ENCODE measurements at places on chromosomes 12 and 14. TPM values are rescaled to one million over a fixed set of nuclear protein-coding genes. Genes with fewer than 3 reads are reported as not detected.
A peak's percentile ranks its signal among the peaks of the same experiment; 100 is the strongest.

Gene OR4K13
- total RNA-seq = not detected

Gene ABHD12B
- not detected for total RNA-seq

Gene LRRIQ1
- total RNA-seq = 1.5 TPM

Gene SERPINA5
- 20.6 TPM for total RNA-seq

Gene MDM2
- total RNA-seq = 73.3 TPM

Gene IAPP
- not detected for total RNA-seq

Gene SMIM41
- not detected for total RNA-seq

Gene GTF2A1
- total RNA-seq = 29.7 TPM

DNA sequence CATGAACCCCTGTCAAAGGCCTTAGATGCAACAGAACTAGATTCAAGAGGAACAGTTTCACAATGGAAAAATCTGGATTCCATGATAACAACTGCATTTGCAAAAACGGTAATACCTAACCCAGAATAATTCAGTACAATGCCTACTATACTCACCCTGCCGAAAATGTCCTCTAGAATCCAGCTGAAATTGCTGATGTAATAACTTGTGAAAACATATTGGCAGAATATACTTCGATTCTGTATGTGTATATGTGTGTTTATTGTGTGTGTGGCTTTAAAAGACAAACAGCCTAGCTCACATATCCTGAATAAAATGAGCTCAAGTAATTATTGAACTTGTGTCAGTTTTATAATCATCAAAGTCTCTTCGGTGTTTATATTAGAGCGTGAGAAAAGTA lies 46.0 kb downstream of the PHLDA1 start:
- no peaks in the 10 kb centered on the region for H3K4me1 ChIP-seq
- no peaks in the 10 kb centered on the region for H3K27me3 ChIP-seq
- no peak overlapping the region for H3K4me3 ChIP-seq
- no peak overlapping the region for H3K27ac ChIP-seq
- H3K36me3 ChIP-seq = no peaks in the 10 kb centered on the region
- DNase-seq = no peak

GRCh38 chr14:104712881-104713734 lies 10.9 kb upstream of the ADSS1 start:
- no peaks in the 10 kb centered on the region for H3K4me1 ChIP-seq
- H3K27me3 ChIP-seq = no peaks in the 10 kb centered on the region
- no peak overlapping the region for H3K27ac ChIP-seq
- no peak for DNase-seq
- H3K4me3 ChIP-seq = no peak overlapping the region

DNA sequence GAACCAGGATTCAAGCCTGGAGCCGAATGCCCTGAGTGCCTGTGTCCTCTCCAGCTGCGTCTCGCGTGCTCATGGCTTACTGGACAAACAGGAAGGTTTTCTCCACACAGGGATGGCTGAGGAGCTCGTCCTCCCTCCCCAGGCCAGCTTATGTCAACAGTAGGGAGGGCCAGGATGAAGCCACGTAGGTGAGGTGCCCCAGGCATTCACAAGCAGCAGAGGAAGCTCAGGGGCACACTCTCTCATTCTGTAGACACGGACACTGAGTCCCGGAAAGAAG lies 49.3 kb downstream of the TRPV4 start:
- no peaks in the 10 kb centered on the region for H3K36me3 ChIP-seq
- no peak for DNase-seq
- no peaks in the 10 kb centered on the region for H3K27me3 ChIP-seq

- H3K4me3 ChIP-seq = no peak overlapping the region
- no peaks in the 10 kb centered on the region for H3K4me1 ChIP-seq
- no peak for DNase-seq
- H3K36me3 ChIP-seq = no peaks in the 10 kb centered on the region
Measured at GRCh38 chr14:86942936-86943335, 1050.0 kb downstream of the GALC start.

DNA sequence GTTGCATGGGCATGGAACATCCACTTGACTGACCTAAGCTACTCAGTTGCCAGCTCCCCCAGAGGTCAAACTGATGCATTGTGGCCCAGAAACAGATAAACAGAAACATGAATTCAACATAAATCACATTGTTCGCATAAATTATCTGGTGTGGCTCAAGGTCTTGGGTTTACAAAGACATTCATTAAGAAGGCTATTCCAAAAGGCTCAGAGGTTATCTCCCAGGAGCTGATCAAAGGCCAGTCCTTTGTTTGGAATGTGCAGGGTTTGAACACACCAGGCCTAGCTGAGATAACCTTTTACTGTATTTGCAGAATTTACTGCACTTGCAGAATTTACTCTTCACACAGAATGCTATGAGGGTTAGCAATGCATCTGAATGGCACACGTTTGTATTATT lies 96.4 kb upstream of the DCD start:
- DNase-seq = no peak
- no peaks in the 10 kb centered on the region for H3K27me3 ChIP-seq
- no peaks in the 10 kb centered on the region for H3K4me1 ChIP-seq
- H3K4me3 ChIP-seq = no peak overlapping the region
- H3K27ac ChIP-seq = no peak overlapping the region

GRCh38 chr14:61705017-61705416 lies 9.7 kb downstream of the HIF1A start:
- no peaks in the 10 kb centered on the region for H3K27me3 ChIP-seq
- no peak overlapping the region for H3K4me3 ChIP-seq
- no peaks in the 10 kb centered on the region for H3K36me3 ChIP-seq
- no peaks in the 10 kb centered on the region for H3K4me1 ChIP-seq
- no peak overlapping the region for H3K27ac ChIP-seq
- no peak for DNase-seq

DNA sequence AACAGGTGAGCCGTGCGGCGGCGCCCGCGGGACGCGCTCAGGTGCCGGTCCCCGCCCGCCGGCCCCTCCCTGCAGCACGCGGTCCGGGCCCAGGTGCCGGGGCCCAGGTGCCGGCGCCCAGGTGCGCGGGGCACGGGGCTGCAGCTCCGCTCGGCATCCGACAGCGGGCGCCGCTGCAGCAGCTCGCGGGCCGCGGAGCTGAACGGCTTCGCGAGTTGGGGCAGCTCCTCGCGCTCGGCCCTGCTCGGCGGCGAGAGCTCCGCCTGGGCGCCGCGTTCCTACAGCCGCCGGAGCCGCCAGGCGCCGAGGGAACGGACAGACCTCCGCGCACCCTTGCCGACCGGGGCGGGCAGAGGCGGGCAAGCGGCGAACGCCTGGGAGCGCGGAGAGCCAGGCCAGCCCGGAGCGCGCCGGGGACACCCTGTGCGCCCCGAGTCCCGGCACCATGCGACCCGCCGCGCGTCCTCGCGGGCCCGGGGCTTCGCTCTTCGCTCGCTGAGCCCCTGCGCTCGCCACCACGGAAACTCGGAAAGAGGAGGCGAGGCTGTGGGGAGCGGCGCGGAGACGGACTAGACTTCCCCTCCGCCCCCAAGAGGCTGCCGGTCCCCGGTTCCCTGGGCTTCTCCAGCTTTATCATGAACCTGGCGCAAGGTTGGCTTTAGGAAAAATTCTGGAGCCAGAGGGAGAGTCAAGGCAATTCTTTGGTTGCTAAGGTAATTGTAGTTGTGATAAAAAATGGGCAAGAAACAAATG lies at the start of gene RGS6:
TSS of gene RGS6 (plus strand) at position 201 of the 753 bp plus-strand sequence.
- H3K4me1 ChIP-seq = no peaks in the 10 kb centered on the region
- no peaks in the 10 kb centered on the region for H3K36me3 ChIP-seq
- H3K27me3 ChIP-seq = peaks cover 17% of the 10 kb centered on the region
- peak; percentile 20 for DNase-seq
- peak within 1 kb of the TSS; percentile 48 for H3K27ac ChIP-seq

DNA sequence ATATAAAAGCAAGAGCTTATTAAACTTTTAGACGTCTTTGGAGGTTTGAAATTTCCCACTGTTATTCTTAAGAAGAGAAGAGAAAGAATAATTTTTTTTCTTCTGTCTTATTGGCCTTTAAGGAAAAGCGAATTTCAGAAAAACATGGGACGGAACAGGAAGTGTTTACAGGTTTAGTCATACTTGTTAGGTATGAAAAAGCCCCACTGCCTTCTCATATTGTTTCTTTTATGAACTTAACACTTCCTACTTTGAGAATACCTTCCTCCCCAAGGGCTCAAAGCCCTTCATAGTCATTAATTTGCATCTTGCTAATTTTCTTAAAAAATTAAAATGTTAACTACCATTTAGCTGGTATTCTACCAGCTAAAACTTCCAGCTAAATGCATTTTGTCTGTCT lies 82.0 kb downstream of the ETV6 start:
- no peak overlapping the region for H3K4me3 ChIP-seq
- no peaks in the 10 kb centered on the region for H3K27me3 ChIP-seq
- H3K4me1 ChIP-seq = peaks cover 20% of the 10 kb centered on the region
- H3K36me3 ChIP-seq = no peaks in the 10 kb centered on the region

DNA sequence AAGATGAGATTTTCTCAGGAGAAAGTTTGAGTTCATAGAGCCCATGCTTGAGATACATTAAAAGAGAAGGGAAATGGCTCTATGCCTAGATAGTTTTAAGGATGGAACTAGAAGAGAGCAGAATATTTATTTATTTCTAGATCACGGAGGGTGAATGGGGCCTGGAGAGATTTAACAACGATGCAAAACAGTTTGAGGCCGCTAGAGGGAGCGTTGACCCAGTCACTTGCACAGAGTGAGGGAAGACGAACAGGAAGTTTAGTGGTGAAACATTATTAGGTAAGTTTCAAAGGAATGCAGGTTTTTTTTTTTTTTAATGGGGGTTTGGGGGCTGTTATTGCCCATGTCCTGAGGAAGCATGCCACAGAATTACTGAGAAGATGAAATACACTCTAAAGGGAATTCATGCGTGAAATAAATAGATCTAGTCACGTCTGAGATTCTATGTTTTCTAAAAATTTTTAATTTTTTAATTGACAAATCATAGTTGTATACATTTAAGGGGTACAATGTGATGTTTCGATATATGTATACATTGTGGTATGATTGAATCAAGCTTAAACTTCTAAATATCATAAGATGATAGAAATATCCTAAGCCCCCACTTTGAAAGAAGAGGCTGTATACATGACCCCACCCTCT lies 14.8 kb upstream of the PPP1R1A start:
- H3K36me3 ChIP-seq = no peaks in the 10 kb centered on the region
- no peak overlapping the region for H3K4me3 ChIP-seq
- no peaks in the 10 kb centered on the region for H3K4me1 ChIP-seq
- no peaks in the 10 kb centered on the region for H3K27me3 ChIP-seq
- peak; percentile 62 for DNase-seq

DNA sequence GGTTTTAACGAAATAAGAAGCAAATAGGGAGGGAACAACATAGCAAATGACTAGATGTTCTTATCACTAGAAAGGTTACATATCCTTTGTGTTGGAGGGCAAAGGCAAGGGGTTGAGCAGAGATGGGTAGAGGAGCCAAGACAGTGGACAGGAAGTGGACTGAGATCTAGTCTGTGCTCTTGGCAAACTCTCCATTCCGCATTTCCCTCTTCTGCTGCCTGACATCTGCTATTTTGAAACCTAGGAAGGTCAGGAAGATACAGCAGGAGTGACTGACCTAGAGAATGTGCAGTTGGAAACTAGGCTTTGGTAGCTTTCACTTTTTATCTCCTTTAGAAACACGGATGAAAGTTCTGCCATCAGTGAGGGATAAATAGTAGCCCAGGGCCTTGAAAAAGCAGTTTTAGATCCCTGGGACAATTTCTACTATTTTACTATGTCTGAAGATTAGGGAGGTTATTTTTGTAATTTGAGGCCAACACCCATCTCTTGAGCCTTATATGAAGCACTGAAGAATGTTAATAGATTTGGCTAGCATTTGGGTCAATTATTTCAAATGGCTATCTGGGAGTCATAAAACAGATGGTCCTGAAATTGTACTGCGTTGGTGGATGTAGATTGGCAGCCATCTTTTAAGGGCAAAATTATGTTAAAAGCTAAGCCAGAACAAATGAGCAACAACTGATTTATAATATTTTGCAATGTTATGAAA lies 410.3 kb downstream of the PCNX1 start:
- DNase-seq = no peak
- peak overlapping the region; percentile 10 for H3K27ac ChIP-seq
- H3K4me3 ChIP-seq = no peak overlapping the region
- no peaks in the 10 kb centered on the region for H3K36me3 ChIP-seq
- H3K4me1 ChIP-seq = no peaks in the 10 kb centered on the region

DNA sequence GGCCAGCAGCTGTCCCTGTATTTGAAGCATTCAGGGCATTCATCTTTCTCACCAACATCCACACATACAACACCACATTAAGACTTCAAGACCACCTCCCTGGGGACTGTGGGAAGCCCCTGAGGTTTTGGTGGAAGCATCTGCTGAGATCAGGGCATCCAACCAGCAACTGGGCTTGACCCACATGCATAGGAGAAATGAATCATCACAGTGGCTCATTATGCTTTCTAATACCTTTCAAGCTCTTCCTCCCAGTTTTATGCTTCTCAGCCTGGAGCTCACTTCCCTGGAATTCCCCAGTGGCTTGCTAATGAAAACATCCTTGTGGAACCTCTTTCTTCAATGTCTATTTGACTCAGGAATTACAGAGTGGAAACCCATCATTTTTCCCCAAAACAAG lies 21.4 kb upstream of the CMKLR1 start:
- no peak overlapping the region for H3K4me3 ChIP-seq
- H3K36me3 ChIP-seq = no peaks in the 10 kb centered on the region
- H3K27me3 ChIP-seq = no peaks in the 10 kb centered on the region
- no peak for DNase-seq

DNA sequence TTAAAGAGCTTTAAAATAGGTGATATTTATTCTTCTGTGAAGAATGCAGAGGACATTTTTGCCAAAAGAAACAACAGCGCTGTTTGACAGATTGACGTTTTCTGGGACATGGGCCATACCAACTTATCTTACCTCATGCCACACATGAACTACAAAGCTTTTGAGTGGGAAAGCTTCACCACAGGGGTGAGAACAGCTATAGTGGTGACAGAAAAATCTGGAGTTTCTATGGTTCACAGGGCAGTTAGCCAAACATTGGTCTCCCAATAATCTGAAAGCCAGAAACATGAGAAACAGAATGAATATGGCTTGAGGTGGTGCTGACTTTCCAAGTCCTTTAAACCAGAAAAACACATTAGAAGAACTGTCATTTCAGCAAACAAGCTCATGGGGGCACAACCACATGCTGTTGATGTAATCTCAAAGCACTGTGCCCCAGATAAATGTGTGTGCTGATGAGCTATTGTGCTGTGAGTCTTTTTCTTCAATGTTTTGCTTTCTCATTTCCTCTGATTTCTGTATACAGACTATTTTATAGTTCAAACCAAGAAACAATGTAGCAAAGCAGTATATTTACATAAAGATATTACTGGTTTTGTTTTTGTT lies 905.4 kb downstream of the SLC16A7 start:
- no peak for DNase-seq
- no peak overlapping the region for H3K27ac ChIP-seq
- no peaks in the 10 kb centered on the region for H3K36me3 ChIP-seq
- H3K4me1 ChIP-seq = no peaks in the 10 kb centered on the region

GRCh38 chr12:27814851-27815591 lies 35.0 kb upstream of the MANSC4 start:
- no peaks in the 10 kb centered on the region for H3K36me3 ChIP-seq
- no peaks in the 10 kb centered on the region for H3K4me1 ChIP-seq
- no peak overlapping the region for H3K4me3 ChIP-seq
- no peaks in the 10 kb centered on the region for H3K27me3 ChIP-seq
- H3K27ac ChIP-seq = no peak overlapping the region

- no peaks in the 10 kb centered on the region for H3K4me1 ChIP-seq
- no peak for DNase-seq
- H3K27me3 ChIP-seq = no peaks in the 10 kb centered on the region
- no peak overlapping the region for H3K27ac ChIP-seq
- H3K4me3 ChIP-seq = no peak overlapping the region
Measured at GRCh38 chr12:114820796-114821195, 136.8 kb upstream of the TBX3 start.

All from breast epithelium (tissue), 4 donors.